ENCODE measurements at places on chromosomes 1 and 21.
A peak's percentile ranks its signal among the peaks of the same experiment; 100 is the strongest.

- DNase-seq, result no peak
Measured at GRCh38 chr21:25676451-25676850, 37.4 kb downstream of the JAM2 start.

DNA sequence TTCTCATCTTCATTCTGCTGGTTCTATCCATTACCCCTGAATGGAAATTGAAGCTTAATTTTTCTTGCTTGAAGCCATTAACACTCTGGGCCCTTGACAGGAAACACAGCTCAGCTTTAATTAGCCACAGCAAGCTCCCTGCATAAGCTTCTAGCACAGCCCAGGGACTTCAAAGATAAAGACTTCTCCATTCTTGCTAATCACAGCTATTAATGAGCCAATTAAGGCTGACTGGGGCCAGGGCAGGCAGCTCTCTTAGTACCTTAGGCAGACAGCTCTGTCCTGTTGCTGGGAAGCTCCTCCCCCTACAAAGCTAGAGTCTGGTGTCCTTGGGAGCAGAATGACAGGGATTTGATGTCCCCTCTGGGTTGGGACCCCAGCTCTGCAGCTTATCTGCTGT lies 27.9 kb upstream of the TRABD2B start:
- no peak for DNase-seq

- peak; percentile 25 for DNase-seq
Measured at GRCh38 chr1:184975208-184975870, 1.0 kb upstream of the NIBAN1 start.

GRCh38 chr1:231612393-231613089 lies 14.0 kb upstream of the DISC1 start:
- peak; percentile 42 for DNase-seq

- no peak for DNase-seq
Measured at GRCh38 chr1:191508239-191508638, 650.0 kb upstream of the RGS18 start.

GRCh38 chr1:172699111-172699510 lies 40.2 kb downstream of the FASLG start:
- DNase-seq, result peak; percentile 38

GRCh38 chr1:230598745-230599144 lies 43.5 kb upstream of the COG2 start:
- no peak for DNase-seq

Measured in stomach (tissue), 19 donors.